ENCODE measurements at places on chromosomes 2 and 18.

- DNase-seq, result no peak
Observed at GRCh38 chr18:50586710-50587109, 26.8 kb downstream of the MAPK4 start.

- DNase-seq, result no peak
Observed at GRCh38 chr2:113157118-113157896, 16.5 kb upstream of the PSD4 start.

DNA sequence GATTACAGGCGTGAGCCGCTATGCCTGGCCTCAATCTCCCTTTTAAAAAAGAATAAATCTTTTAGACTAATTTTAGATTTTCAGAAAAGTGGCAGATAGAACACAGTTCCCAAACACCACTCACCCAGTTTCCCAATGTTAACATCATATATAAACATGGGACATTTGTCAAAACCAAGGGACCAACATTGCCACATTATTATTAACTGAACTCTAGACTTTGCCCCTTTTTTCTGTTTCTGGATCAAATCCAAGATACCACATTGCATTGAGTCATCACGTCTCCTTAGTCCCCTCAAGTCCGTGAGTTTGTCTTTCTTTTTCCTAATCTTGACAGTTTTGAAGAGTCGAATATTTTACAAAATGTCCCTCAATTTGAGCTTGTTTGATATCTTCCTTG, 2.4 kb downstream of the C2orf42 start:
- DNase-seq, result no peak

DNA sequence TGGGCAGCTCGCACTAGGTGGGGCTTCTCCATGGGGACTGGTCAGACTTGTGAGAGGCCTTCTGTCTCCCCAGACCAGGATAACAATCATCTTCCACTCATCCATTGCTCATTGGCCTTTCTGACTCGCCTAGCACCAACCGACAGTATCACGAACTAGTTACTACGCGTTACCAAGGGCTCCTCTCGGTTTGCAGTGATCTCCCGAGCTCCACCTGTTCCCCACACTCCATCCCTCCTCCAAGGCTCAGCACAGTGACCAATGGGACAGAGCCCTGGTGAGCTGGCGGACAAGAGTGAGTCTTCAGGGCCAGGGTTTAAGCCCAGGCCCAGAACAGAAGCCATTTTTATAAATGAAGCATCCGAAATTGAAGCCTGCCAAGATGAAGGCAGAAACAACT, 42.8 kb upstream of the SMAD7 start:
- DNase-seq, result no peak

DNA sequence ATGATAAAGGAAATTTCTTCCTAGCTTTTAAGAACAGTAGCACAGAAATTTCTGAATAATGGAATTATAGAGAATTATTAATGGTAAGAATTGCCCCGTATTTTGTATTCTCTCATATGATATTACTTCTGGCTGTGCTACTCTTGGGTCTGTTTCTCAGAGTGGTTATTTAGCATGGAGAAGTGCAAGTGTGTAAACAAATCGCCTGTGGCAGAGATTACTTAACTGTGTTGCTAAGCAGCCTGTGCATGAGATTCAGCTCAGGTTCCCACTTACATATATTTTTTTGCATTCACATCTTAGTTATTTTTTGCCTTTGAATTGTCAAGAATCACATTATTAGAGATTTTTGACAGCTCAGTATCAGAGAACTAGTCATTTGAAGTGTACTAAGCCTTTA, 80.1 kb upstream of the NFATC1 start:
- no peak for DNase-seq

GRCh38 chr2:85953476-85953875, 64.7 kb upstream of the ST3GAL5 start:
- DNase-seq, result no peak

GRCh38 chr18:48394176-48394575, 15.0 kb downstream of the ZBTB7C start:
- no peak for DNase-seq

GRCh38 chr2:192373754-192374153, 179.0 kb upstream of the TMEFF2 start:
- no peak for DNase-seq

DNA sequence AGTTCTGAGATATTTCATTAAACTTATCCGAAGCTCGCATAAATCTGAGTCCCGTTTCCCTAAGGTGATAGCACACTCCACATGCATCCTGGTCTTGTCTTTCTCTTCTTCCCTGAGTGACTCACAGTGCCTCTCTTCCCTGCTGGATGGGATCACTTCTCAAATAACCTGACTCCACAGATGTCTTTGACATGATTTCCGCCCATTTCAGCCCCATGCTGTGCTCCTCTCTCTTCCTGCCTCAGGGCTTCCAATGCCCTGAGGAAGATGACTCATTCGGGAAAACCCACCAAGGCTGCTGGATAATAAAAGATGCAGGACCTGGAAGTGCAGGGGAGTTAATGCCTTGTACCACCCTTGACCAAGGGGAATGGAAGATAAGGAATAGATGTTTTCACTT, 441.7 kb upstream of the SOX11 start:
- DNase-seq, result no peak

DNA sequence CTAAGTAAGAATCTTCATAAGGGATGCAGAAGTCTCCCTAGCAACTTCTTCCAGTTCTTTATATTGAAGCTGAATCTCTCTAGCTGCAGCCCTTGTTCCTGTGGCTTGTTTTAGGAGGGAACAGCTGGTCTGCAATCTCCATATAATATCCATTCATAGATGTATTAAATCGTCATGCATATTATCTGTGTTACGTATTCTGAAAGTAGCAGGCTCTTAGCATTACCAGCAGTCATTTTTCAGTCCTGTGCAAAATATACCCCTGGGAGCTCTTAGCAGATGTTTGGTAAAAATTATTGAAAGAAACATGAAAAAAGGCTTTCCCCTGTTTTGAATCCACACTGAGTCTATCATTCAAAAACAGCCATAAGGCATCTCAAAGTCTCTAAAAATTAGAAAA, 385.3 kb downstream of the IRS1 start:
- DNase-seq, result no peak

- DNase-seq, result no peak
Observed at GRCh38 chr2:26731714-26732113, 32.4 kb upstream of the SLC35F6 start.

- DNase-seq, result no peak
Observed at GRCh38 chr18:69528435-69528834, 127.7 kb downstream of the DOK6 start.

- DNase-seq, result no peak
Observed at GRCh38 chr2:4868466-4868865, 823.7 kb upstream of the SOX11 start.
